Neural crest cell (in vitro differentiated cells): ENCODE measurements at places on chromosomes 2 and 18.

DNA sequence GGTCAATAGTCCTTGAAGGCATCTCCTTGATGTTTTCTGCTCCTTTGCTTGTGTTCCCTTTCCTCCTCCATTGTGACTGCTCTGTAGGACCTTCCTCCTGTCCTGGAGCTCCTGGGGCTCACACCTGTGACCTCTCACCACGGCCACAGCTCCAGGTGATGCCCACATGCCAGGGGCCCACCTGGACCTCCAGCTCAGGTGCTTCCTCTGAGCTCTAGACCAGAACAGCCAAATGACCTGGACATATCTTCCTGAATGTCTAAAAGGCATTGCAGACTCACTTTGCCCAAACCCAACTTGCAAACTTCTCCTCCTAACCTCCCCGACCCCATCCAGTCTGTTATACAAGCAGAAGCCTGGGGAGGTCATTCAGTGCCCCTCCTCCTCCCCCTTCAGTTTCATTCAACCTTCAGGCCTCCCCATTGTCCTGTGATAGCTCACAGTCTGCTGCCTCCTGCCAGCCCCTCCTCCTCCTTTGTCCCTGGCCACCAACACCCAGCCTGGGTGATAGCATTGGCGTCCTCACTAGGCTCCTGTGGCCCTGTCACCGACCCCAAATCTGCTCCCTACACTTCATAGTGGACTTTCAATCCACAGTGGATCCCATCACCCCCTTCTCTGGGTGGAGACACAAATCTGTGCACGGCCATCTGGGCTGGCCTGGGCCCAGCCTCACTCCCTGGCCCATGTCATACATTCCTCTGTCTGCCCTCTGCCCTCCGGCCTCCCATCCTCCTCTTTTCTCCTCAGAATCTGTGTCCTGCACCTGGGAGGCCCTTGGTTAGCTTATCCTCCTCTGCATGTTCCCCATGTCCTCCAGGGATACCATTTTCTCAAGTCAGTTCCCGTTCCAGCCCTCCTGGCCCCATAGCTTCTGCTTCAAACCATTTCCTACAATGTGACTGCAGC is 310.4 kb upstream of the HDAC4 start:
- H3K36me3 ChIP-seq: no peaks in the 10 kb centered on the region
- H3K4me1 ChIP-seq: peaks cover 19% of the 10 kb centered on the region
- no peak overlapping the region for H3K4me3 ChIP-seq
- no peak overlapping the region for H3K27ac ChIP-seq
- H3K27me3 ChIP-seq: peaks cover 9% of the 10 kb centered on the region
- DNase-seq: no peak

- H3K4me1 ChIP-seq: peaks cover 17% of the 10 kb centered on the region
- no peak overlapping the region for H3K4me3 ChIP-seq
- no peaks in the 10 kb centered on the region for H3K27me3 ChIP-seq
Measured at GRCh38 chr2:72605836-72606442, 219.9 kb downstream of the EXOC6B start.

DNA sequence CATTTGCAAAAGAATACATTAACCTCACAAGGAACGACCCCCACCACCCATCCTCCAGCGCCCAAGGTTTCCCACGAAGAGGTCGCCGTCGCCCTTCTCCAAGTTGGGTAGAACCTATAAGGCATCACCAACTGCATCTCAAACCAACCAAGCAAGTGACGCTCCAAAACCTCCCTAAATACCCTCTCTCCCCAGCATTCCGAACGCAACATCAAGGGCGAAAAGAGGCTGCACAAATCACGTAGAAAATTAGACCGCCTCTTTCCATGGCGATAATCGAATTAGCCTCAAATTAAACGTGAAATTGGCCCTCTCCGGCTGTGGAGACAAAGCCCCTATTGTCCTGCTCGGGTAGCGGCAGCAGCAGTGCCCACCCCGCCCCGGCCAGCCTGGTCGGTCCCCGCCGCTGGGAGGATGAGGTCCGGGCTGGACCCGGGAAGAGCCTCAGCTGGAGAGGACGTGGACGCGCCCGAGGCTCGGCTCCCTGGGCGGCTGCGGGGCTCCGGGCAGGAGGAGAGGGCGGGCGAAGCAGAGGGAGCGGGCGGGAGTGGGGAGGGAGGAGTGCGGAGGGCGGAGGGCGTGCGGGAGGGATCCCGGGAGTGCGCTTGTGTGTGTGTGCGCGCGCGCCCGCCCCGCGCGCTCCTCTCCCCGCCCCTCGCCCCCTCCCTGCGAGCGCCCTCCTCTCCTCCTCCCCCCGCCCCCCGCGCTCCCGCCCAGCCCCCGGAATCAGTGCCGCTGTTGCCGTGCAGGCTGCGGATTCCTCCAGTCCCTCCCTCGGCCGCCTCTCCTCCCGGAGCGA is at the start of gene SPTBN1:
Gene SPTBN1, plus strand, starts transcription at position 765 of the 799 bp plus-strand sequence. CDS start 70,092 bp downstream, outside the sequence.
- peaks cover 3% of the 10 kb centered on the region for H3K27me3 ChIP-seq
- H3K27ac ChIP-seq: peak within 1 kb of the TSS; percentile 91
- H3K36me3 ChIP-seq: no peaks in the 10 kb centered on the region
- peaks cover 38% of the 10 kb centered on the region for H3K4me1 ChIP-seq
- DNase-seq: peak; percentile 80

DNA sequence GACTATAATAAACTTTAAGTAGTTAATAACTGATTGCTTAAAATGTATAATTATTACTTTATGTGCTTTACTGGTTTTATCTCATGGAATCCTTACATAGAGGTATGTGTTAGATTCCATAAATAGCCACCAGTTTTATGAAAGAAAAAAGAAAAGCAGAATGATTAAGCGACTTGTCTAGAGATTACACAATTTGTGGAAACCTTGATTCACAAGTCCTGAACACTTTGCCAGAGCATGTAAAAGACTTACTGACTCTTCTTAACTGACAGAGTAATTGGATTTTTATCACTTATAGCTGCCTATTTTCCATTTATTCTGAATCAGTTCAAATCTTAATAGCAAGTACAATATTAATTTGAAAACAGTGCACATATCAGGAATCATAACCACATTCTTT is 448.7 kb upstream of the NETO1 start:
- no peak overlapping the region for H3K4me3 ChIP-seq
- no peak overlapping the region for H3K27ac ChIP-seq
- no peaks in the 10 kb centered on the region for H3K27me3 ChIP-seq
- no peaks in the 10 kb centered on the region for H3K36me3 ChIP-seq
- H3K4me1 ChIP-seq: no peaks in the 10 kb centered on the region

- H3K4me1 ChIP-seq: no peaks in the 10 kb centered on the region
- no peaks in the 10 kb centered on the region for H3K36me3 ChIP-seq
- DNase-seq: no peak
- H3K4me3 ChIP-seq: no peak overlapping the region
Measured at GRCh38 chr2:140975237-140975636, 1155.6 kb downstream of the LRP1B start.

GRCh38 chr2:237243487-237243886 is 157.8 kb downstream of the COPS8 start:
- no peak overlapping the region for H3K27ac ChIP-seq
- DNase-seq: no peak
- no peaks in the 10 kb centered on the region for H3K27me3 ChIP-seq
- H3K4me1 ChIP-seq: no peaks in the 10 kb centered on the region
- no peak overlapping the region for H3K4me3 ChIP-seq

- H3K27me3 ChIP-seq: no peaks in the 10 kb centered on the region
- no peaks in the 10 kb centered on the region for H3K4me1 ChIP-seq
- no peak overlapping the region for H3K27ac ChIP-seq
- H3K4me3 ChIP-seq: no peak overlapping the region
- DNase-seq: no peak
Measured at GRCh38 chr2:230774348-230774951, 61.8 kb downstream of the CAB39 start.

GRCh38 chr2:43191947-43192516 is 34.4 kb downstream of the ZFP36L2 start:
- no peak overlapping the region for H3K4me3 ChIP-seq
- peak overlapping the region; percentile 78 for H3K27ac ChIP-seq
- DNase-seq: no peak

- no peaks in the 10 kb centered on the region for H3K36me3 ChIP-seq
- H3K4me1 ChIP-seq: peaks cover 62% of the 10 kb centered on the region
- no peak overlapping the region for H3K4me3 ChIP-seq
- H3K27me3 ChIP-seq: no peaks in the 10 kb centered on the region
- DNase-seq: no peak
Measured at GRCh38 chr2:45840481-45840880, 189.0 kb downstream of the PRKCE start.

GRCh38 chr2:106106622-106107508 is 87.2 kb downstream of the UXS1 start:
- peak overlapping the region; percentile 27 for H3K27ac ChIP-seq
- peaks cover 15% of the 10 kb centered on the region for H3K4me1 ChIP-seq
- H3K36me3 ChIP-seq: peaks cover 11% of the 10 kb centered on the region
- no peaks in the 10 kb centered on the region for H3K27me3 ChIP-seq
- DNase-seq: no peak

GRCh38 chr2:1791006-1791605 is 46.8 kb upstream of the PXDN start:
- DNase-seq: no peak
- H3K36me3 ChIP-seq: no peaks in the 10 kb centered on the region
- H3K27ac ChIP-seq: no peak overlapping the region
- no peaks in the 10 kb centered on the region for H3K27me3 ChIP-seq
- no peak overlapping the region for H3K4me3 ChIP-seq

- no peak overlapping the region for H3K4me3 ChIP-seq
- H3K36me3 ChIP-seq: no peaks in the 10 kb centered on the region
- no peak for DNase-seq
- peaks cover 18% of the 10 kb centered on the region for H3K4me1 ChIP-seq
- H3K27me3 ChIP-seq: no peaks in the 10 kb centered on the region
Measured at GRCh38 chr2:70030724-70031420, 56.4 kb upstream of the PCBP1 start.

GRCh38 chr2:119206201-119206600 is 17.4 kb upstream of the STEAP3 start:
- H3K27ac ChIP-seq: no peak overlapping the region
- peaks cover 13% of the 10 kb centered on the region for H3K27me3 ChIP-seq
- no peaks in the 10 kb centered on the region for H3K36me3 ChIP-seq
- H3K4me3 ChIP-seq: no peak overlapping the region

GRCh38 chr18:22698711-22699110 is 234.4 kb upstream of the RBBP8 start:
- peaks cover 11% of the 10 kb centered on the region for H3K4me1 ChIP-seq
- H3K27ac ChIP-seq: no peak overlapping the region
- no peaks in the 10 kb centered on the region for H3K27me3 ChIP-seq
- H3K36me3 ChIP-seq: no peaks in the 10 kb centered on the region

DNA sequence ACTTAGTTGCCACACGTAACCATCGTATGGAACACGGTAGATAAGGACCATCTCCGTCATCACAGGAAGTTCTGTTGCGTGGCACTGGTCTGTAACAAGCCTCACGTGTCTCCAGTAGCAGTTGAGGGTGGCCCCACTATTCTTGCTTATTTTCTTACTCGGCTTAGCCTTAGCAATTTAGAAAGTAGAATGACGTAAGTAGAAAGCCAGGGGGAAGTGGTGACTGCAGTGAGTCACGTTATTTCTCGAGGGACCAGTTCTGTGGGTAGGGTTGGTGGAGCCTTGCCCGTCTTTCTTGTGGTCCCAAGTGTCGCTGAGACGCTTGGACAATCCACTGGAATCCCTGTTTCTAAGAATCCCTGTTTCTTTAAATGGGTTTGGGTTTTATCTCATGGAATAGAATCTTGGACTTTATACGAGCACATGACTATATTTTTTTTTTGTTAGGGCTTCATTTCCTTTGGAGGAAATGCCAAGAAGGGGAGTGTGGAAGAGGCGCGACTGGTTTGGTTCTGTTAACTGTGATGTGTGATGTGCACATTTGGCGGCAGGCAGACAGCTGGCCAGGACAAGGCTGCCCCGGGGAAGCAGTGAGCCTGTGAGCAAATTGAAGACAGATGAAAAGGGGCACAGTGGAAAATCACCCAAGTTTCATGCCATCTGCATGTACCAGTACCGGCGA is 96.2 kb downstream of the CABLES1 start:
- peaks cover 30% of the 10 kb centered on the region for H3K4me1 ChIP-seq
- no peak for DNase-seq
- no peak overlapping the region for H3K4me3 ChIP-seq
- no peak overlapping the region for H3K27ac ChIP-seq
- H3K27me3 ChIP-seq: no peaks in the 10 kb centered on the region

DNA sequence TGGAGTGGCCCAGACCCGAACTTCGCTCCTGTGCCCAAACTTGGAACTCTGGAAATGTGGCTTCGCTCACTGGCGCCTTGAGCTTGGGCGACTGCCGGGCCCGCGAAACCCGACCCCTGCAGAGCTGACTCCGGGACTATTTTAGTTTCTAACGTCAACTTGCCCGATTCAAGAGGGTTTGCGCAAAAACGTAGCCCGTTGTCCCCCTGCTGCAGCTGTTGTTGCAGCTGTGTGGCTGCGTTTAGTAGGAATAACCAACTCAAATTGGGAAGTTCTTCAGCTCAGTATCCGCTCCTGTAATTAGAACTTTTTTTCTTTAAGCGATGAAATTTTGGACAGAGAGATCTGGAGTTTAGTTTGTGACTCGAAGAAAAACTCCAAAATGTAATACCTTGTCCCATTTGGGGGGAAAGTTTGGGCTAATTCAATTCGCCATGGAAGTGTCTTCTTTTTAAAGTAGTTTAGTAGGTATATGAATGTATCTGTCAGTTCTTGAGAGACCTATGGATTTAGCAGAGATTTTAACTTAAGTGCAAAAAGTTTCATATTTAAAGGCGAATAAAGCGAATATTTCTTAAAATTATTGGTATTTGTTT is 559 bp downstream of the MYL12A start:
- peaks cover 39% of the 10 kb centered on the region for H3K4me1 ChIP-seq
- peak overlapping the region; percentile 95 for H3K4me3 ChIP-seq
- H3K36me3 ChIP-seq: peaks cover 7% of the 10 kb centered on the region
- DNase-seq: peak; percentile 8

- peak overlapping the region; percentile 99 for H3K27ac ChIP-seq
- peaks cover 4% of the 10 kb centered on the region for H3K36me3 ChIP-seq
- H3K27me3 ChIP-seq: no peaks in the 10 kb centered on the region
- peak overlapping the region; percentile 68 for H3K4me3 ChIP-seq
Measured at GRCh38 chr18:78505851-78506461, 473.7 kb upstream of the SALL3 start.

DNA sequence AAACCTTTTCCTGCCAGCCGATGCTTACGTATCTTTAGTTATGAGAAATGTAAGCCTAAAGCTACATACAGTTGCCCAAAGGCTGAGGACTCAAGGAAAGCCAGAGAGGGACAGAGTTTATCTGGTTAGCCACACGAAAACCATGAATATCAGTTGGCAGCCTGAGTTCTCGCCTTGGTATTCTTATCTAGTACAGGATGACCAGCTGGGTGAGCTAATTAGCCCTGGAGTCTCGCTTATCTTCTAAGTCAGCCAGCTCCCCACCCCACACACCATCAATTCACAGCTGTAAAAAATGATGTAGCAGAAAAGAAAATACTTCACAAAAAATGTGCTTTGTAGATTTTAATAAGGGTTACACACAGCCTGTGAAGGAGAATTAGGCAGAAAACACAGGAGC is 617.5 kb upstream of the SOX11 start:
- no peak for DNase-seq
- H3K36me3 ChIP-seq: no peaks in the 10 kb centered on the region
- H3K4me3 ChIP-seq: no peak overlapping the region
- H3K4me1 ChIP-seq: peaks cover 36% of the 10 kb centered on the region

- no peak for DNase-seq
- no peaks in the 10 kb centered on the region for H3K36me3 ChIP-seq
- H3K27ac ChIP-seq: no peak overlapping the region
- no peak overlapping the region for H3K4me3 ChIP-seq
Measured at GRCh38 chr2:237870754-237871651, 11.6 kb downstream of the RAMP1 start.
